Activated CD4-positive, alpha-beta T cell treated with anti-CD3 and anti-CD28 coated beads for 1 hour (primary cell): ENCODE measurements at places on chromosomes 2 and 18.

DNA sequence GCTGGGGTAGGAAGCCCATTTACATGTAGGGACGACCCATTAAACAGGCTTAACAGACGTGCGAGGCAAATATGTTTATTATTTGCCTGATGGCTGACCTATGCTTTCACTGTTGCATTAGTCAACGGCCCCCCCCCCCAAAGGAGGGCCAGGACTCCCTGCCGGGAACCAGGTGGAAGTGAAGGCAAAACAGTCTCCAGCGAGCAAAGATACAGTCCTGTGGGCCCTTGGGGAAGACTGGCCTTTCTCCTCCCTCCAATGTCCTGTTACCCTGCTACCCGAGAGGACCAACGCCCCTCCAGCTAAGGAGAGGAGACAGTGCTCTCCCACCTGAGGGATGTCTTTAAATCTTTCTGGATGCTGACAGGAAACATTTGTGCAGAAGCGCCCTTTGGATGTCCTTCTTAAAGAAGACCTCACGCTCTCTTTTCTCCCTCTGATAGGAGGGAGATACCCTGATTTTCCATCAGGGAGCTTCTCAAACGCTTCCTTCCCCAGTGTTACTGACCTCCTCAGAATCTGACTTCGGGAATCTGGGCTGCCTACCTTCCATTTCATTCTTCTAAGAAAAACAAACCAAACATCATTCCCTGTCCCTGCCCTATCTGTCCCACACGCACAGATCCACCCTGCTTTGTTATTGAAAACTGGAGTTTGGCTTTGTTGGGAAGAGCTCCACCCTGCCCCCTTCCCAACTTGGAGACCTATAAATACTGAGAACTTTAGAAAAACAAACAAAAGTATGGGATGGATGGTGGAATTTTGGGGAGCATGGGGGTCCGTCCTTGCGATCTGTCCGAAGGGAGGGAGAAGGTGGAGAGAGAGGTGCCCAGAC, 135.9 kb upstream of the SIX3 start:
- DNase-seq: no peak

DNA sequence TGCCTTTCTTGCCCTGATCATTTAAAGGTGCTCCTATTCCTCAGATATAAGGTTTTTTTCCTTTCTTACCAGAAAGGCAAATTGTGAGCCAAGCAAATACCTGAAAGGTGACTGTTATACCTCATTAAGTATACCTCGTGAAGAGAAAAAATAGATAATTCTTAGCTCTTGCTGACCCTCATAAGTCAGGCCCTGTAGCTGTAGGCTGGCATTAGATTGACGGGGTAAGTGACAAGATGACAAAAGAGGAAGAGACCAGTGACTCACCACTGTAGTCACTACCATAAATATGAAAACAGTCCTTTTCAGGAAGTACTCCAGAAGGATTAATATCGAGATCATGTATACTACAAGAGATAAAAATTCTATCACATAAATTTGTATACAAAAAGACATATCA, 104.6 kb downstream of the PTPN4 start:
- DNase-seq: no peak

DNA sequence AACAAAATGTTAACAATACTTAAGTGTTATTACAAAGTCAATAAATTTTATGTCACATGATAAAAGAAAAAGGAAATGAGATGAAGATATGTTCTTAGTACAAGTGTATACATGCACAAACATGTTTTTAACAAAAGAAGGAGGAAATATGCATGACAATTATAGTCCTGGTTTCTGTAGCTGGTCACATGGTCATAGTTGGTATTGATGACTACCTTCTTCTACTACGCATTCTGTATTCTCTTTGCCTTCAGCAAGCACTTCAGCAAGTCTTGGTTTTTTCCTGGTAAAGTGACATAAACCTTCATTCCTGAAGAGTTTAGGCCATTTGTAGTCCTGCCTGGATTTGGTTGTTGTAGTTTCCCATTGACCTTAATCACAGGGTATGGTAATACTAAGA, 121.3 kb upstream of the SYT4 start:
- no peak for DNase-seq

GRCh38 chr2:221680548-221680947, 108.4 kb upstream of the EPHA4 start:
- DNase-seq: no peak

- no peak for DNase-seq
Observed at GRCh38 chr2:240124651-240125030, 11.5 kb downstream of the COPS9 start.

- DNase-seq: no peak
Observed at GRCh38 chr2:208584378-208584985, 177.9 kb downstream of the PTH2R start.
